Activated CD4-positive, alpha-beta T cell treated with anti-CD3 and anti-CD28 coated beads, Interleukin-2, amount 10 ng/mL, durations not matched to agents 7 days and 5 days (primary cell): ENCODE measurements at places on chromosomes 6 and 20.

DNA sequence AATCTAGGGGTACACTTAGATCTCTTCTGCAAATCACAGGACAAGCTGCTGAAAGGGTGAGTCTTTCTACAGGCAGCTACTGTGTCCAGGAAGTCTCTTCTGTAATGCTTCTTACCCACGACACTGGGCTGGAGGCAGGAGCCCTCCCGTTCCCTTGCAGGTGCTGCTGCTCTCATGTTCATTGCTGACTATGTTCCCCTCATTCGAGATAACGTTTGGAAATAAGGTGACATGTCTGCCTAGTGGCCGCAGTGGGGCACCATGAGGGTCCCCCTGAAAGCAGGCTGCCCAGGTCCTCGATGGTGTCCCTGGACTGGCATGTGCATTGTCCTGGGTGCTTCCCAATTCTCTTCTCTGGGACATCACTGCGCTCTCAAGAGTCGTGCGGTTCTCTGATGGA, 74.7 kb downstream of the SYNJ2 start:
- peak overlapping the region; percentile 41 for H3K27ac ChIP-seq
- no peaks in the 10 kb centered on the region for H3K27me3 ChIP-seq
- H3K36me3 ChIP-seq, result peaks cover 12% of the 10 kb centered on the region
- peaks cover 44% of the 10 kb centered on the region for H3K4me1 ChIP-seq
- no peak for DNase-seq

GRCh38 chr20:40868551-40869217, 159.9 kb upstream of the TOP1 start:
- H3K4me3 ChIP-seq, result no peak overlapping the region
- no peaks in the 10 kb centered on the region for H3K27me3 ChIP-seq
- no peak for DNase-seq
- no peaks in the 10 kb centered on the region for H3K4me1 ChIP-seq
- H3K36me3 ChIP-seq, result no peaks in the 10 kb centered on the region

DNA sequence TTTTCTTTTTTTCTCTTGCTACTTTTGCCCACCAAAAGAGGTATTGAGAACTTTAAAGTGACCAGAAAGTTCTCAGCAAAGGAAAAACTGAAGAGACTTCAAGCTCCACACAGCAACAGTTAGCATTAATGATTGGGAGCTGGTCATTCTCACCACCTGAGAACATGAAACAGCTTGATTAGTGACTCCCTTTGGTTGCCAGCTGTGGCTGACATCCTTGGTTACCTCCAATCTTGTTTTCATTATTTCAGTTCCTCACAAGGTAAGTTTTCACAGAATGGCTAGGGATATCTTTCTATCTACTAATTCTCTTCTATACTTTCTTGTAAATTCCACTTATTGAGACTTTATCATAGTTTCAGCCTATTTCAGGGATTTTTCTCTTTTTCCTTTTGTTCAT, 427.9 kb downstream of the QKI start:
- H3K4me3 ChIP-seq, result no peak overlapping the region
- no peaks in the 10 kb centered on the region for H3K27me3 ChIP-seq
- H3K36me3 ChIP-seq, result no peaks in the 10 kb centered on the region
- no peaks in the 10 kb centered on the region for H3K4me1 ChIP-seq

DNA sequence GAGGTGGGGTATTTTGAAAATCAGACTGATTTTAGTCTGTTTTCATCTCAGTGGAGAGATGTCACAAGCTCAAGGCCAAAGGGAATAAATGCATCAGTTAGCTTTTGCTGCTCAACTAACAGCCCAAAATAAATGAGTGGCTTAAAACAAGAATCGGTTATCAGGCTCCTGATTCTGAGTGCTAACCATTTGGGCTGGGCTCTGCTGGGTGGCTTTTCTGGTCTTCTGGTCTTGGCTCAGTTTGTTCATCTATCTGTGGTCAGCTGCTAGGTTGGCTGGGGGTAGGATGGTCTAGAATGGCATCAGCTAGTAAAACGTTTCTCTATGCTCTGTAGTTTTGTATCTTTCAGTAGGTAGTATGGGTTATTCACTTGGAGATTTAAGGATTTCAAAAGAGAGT, 357.5 kb upstream of the JAG1 start:
- no peak for DNase-seq
- H3K4me1 ChIP-seq, result no peaks in the 10 kb centered on the region
- no peaks in the 10 kb centered on the region for H3K36me3 ChIP-seq
- no peaks in the 10 kb centered on the region for H3K27me3 ChIP-seq

DNA sequence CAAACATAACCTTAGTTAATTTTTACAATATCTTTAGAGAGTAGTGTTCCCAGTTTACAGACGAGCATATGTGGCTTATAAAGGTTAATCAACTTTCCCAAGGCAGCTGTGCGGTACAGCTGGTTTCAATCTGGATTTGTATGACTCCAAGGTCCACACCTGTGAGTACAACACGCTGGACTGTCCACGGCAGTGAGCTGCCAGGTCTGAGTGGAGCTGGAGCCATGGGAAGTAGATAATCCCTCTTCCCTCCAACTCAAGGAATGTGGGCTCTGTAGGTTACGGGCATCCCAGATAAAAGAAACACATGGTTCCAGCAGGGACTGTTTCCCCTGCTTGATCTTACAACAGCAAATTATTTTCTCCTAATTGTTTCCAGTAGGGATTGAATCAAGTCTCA, 102.2 kb downstream of the SOD2 start:
- no peaks in the 10 kb centered on the region for H3K36me3 ChIP-seq
- H3K4me3 ChIP-seq, result no peak overlapping the region
- no peak overlapping the region for H3K27ac ChIP-seq
- H3K27me3 ChIP-seq, result peaks cover 2% of the 10 kb centered on the region
- DNase-seq, result no peak

DNA sequence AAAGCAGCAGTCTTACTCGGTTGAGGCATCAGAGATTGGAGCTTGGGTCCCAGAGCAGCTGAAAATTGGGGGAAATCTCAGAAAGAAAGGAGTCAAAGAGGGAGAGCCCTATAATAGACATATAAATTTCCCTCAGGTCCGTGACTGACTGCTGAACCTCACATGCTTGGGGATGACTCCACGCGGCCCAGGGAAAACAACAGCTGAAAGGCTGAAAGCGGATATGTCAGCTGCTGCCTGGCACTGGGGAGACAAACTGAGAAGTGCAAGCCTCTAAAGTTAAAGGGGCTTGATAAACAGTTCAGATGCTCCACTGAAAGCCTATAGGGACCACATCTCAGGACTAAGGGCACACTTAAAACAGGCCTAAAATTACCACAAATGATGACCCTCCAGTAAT, 255.9 kb upstream of the RIN2 start:
- DNase-seq, result no peak

GRCh38 chr20:5657190-5657875, 92.9 kb upstream of the SHLD1 start:
- H3K4me1 ChIP-seq, result peaks cover 23% of the 10 kb centered on the region
- no peak overlapping the region for H3K4me3 ChIP-seq
- no peak for DNase-seq
- H3K36me3 ChIP-seq, result peaks cover 3% of the 10 kb centered on the region
- no peaks in the 10 kb centered on the region for H3K27me3 ChIP-seq

- H3K36me3 ChIP-seq, result no peaks in the 10 kb centered on the region
- H3K27me3 ChIP-seq, result peaks cover 8% of the 10 kb centered on the region
- H3K27ac ChIP-seq, result no peak overlapping the region
- DNase-seq, result no peak
Observed at GRCh38 chr6:108738684-108739416, 109.4 kb upstream of the ARMC2 start.

DNA sequence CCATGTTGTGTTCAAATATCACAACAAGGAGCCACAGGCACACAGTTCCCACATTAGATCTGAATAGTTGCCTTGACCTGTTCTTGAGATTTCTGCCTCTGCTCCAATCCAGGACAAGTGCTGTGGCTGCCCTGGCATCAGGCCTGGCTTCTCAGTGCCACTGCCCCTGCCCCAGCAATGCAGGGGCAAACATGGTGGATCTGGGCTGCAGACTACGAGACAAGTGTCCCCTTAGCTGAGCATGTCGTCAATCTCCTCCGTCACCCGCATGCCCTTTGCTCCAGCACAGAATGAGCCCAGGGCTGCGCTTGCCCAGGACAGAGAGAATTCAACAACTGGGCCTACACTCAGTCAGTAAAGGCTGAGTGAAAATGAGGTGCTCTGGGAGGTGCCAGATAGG, 201.6 kb downstream of the SYNDIG1 start:
- H3K36me3 ChIP-seq, result no peaks in the 10 kb centered on the region
- H3K27me3 ChIP-seq, result no peaks in the 10 kb centered on the region
- no peaks in the 10 kb centered on the region for H3K4me1 ChIP-seq
- H3K4me3 ChIP-seq, result no peak overlapping the region
- H3K27ac ChIP-seq, result no peak overlapping the region

GRCh38 chr6:30480536-30481156, 8.7 kb upstream of the HLA-E start:
- no peaks in the 10 kb centered on the region for H3K36me3 ChIP-seq
- peaks cover 20% of the 10 kb centered on the region for H3K4me1 ChIP-seq
- no peak overlapping the region for H3K27ac ChIP-seq
- H3K27me3 ChIP-seq, result peaks cover 68% of the 10 kb centered on the region

DNA sequence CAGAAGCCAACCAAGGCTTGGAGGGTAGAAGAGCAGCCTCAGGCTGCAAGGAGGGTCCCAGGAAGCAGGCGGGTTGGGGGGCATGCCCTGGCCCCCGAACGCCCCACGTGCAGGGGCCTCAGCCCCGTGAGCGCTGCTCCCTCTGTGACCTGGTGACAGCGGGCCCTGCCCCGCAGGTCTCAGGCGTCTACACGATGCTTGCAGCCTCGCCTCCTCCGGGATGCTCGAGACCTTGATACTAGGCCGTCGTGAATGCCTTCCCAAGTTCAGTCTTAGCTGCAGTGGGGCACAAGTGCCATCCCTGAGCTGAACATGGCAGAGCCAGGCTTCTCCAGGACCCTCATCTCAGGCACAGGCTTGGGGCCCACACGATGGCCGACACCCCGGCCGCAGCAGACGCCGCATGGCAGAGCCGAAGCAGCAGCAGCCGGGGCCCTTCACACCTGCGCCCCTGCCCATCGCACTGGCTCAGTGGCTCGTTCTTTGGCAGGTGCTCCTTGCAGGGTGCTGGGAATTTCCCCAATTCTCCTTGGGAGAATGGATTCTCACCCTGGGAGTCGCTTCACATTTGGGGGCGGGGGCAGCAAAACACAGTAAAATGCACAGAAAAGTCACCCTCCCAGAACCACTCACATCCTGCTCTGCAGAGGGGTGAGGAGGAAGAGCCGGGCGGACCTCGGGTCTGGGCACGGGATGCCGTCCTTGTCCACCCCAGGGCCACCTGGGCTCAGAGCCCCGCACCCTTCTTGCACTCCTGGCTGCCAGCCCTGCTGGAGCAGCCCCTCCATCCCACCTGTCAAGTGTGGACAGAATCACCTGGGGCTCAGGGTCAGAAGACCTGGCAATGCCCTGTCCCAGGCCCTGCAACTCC, 161.8 kb downstream of the DLL1 start:
- no peak overlapping the region for H3K27ac ChIP-seq
- no peaks in the 10 kb centered on the region for H3K36me3 ChIP-seq
- H3K4me1 ChIP-seq, result no peaks in the 10 kb centered on the region
- DNase-seq, result no peak
- no peak overlapping the region for H3K4me3 ChIP-seq
- no peaks in the 10 kb centered on the region for H3K27me3 ChIP-seq

DNA sequence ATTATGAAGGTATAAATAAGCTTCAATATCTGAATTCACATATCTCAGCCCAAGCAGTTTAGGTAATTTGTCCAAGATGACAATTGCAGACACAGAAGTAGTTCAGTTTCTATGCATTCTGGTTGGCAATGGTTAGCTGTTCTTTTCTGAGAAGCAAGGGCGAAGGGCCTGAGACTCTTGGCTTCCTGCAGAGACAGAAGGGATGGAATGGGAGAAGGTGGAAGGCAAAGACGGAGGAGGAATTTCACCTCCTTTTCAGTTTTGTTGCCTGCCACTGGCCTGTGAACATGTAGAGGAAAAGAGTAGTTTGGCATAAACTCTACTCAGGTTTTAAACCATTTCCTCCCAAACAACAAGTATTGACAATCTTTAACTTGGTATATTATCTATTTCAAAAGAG, 180.7 kb upstream of the HS3ST5 start:
- no peaks in the 10 kb centered on the region for H3K4me1 ChIP-seq
- H3K27me3 ChIP-seq, result no peaks in the 10 kb centered on the region
- no peaks in the 10 kb centered on the region for H3K36me3 ChIP-seq
- no peak overlapping the region for H3K27ac ChIP-seq
- no peak for DNase-seq

DNA sequence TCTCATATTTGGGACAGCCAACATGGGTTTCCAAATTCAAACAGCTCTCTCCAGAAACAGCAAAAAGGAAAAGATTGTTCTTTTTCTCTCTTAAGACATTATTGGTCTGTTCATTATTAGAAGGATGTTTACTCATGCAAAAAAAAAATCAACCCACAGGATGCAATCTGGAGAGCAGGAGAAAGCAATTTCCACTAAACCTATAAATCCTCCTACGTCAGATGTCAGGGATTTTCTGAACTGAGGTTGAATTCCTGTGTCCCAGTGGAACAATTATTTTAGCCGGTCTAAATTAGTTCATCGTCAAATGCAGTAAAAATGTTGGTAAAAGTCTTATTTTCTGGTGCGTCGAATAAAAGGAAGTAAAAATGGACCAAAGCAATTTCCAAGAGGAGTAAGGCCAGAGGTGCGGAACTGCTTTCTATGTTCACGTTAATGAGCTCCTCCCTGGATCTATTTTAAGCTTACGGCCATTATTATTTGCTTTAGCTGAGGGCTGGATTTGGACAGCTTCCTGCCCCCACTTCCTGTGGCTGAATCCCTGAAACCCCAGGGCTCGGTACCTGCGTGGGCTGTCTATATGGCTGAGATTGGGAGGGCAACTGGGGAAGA, at the start of gene GABRR1:
TSS of gene GABRR1 (minus strand) at position 60 of the 612 bp plus-strand sequence. CDS start at position 24, 36 bp downstream.
- H3K27ac ChIP-seq, result no peak within 1 kb of the TSS
- H3K27me3 ChIP-seq, result peaks cover 38% of the 10 kb centered on the region
- no peak within 1 kb of the TSS for H3K4me3 ChIP-seq

GRCh38 chr6:53752856-53753255, 41.9 kb upstream of the LRRC1 start:
- no peak overlapping the region for H3K4me3 ChIP-seq
- no peak for DNase-seq
- peaks cover 4% of the 10 kb centered on the region for H3K27me3 ChIP-seq
- no peaks in the 10 kb centered on the region for H3K4me1 ChIP-seq
- no peak overlapping the region for H3K27ac ChIP-seq

DNA sequence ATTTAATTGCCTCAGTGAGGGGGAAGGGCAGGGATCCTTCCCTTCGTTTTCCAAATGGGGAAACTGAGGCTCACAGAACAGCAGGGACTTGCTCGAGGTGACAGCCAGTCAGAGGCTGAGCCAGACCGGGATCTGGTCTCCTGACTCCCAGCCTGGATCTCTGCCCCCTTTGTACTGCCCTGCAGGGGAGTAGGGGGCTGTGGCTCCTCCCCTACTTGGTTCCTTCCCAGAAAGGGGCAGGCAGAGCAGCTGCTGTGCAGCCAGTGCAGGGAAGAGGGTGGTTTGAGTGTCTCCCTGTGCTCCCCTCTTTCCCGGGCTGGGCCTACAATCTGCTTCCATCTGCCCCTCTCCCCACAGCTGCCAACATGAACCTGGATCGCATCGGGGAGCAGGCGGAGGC, 37.6 kb downstream of the UQCC2 start:
- H3K4me1 ChIP-seq, result peaks cover 8% of the 10 kb centered on the region
- no peak overlapping the region for H3K27ac ChIP-seq
- no peaks in the 10 kb centered on the region for H3K27me3 ChIP-seq
- DNase-seq, result no peak
- peaks cover 47% of the 10 kb centered on the region for H3K36me3 ChIP-seq
